ENCODE measurements at places on chromosomes 13 and 19.

DNA sequence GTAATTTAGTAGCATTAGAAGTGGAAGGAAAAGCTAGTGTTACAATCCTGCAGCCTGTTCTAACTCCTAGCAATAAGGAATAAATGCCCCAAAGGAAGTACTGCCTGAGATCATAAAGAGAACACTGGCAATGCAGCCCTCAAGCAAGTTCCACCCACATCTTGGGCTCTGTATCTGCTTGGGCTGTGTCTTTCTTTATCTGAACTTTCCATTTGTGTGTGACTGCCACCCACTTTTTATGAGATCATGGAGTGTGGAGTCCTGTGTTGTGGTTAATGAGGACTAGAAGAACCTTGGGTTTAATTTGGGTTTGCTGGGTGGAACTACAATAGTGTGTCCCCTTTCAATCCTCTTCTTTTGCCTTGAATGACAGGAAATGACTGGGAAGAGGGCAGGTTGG, 38.2 kb downstream of the RFXAP start:
- DNase-seq, result no peak

- no peak for DNase-seq
These were observed 42.0 kb upstream of the NFIC start for GRCh38 chr19:3324405-3324856.

DNA sequence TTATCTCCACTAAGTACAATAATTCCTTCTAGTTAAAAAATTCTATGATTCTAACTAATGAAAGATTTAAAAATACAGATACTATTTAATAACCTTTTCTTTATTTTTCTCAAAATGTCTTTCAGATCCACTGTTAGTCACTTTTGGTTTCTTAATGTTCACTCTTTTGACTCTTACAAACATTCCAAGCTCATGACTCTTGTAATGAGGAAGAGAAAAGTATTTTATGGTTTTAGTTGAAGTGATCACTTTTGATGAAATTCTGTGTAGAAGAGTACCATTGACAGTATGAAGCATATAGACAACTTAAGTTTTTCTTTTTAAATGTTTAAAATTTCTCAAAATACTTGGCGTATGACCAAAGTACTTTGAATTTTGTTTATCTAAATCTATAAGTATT, 27.8 kb downstream of the COG3 start:
- no peak for DNase-seq

GRCh38 chr13:93147298-93147645, 79.3 kb upstream of the GPC6 start:
- no peak for DNase-seq

- no peak for DNase-seq
These were observed 6.9 kb downstream of the MKNK2 start for GRCh38 chr19:2043961-2044708.

- DNase-seq, result peak; percentile 46
These were observed 104.2 kb upstream of the IPO5 start for GRCh38 chr13:97849305-97849704.

- DNase-seq, result no peak
These were observed 462 bp upstream of the MPHOSPH8 start for GRCh38 chr13:19632915-19633478.

DNA sequence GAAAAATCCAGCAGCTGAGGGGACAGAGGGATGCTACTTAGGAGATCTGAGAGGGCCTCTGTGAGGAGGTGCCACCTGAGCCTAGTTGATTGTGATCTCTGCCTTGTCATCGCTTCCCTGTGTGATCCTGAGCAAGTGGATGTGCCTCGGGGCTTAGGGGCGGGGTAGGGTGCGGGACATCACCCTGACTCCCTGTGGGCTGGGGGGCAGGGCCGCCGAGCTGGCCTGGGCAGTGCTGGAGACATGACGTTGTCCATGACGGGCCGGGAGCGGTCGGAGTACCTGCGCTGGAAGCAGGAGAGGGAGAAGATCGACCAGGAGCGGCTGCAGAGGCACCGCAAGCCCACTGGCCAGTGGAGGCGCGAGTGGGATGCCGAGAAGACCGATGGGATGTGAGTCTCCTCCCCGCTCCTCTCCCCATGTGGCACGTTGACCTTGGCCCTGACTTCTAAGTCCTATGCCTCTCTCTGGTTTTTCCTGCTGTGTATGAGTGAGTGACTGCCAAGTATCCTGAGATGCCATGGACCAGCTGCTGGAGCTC, 8.2 kb upstream of the INAFM1 start:
- DNase-seq, result no peak

GRCh38 chr13:107104631-107105030, 536.7 kb upstream of the ARGLU1 start:
- DNase-seq, result no peak

- no peak for DNase-seq
These were observed 39.0 kb upstream of the WASF3 start for GRCh38 chr13:26518451-26518959.

DNA sequence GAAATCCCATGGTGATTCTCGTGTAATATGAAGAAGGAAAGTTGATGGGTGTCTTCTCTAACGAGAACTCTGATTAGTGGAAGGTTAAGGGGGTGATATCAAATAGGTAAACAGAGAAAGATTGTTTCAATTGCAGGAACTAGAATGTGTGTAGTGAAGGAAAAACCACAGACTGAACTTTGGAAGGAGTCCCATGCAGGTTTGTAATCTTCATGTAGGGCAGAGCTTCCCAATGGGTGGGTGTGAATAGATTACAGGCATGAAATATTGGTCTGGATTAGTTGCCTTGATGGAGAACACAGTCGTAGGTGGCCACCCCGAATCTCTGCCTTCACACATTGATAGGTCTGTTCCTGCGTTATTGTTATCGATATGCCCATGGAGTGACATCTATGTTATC, 295.5 kb downstream of the KCNRG start:
- no peak for DNase-seq

DNA sequence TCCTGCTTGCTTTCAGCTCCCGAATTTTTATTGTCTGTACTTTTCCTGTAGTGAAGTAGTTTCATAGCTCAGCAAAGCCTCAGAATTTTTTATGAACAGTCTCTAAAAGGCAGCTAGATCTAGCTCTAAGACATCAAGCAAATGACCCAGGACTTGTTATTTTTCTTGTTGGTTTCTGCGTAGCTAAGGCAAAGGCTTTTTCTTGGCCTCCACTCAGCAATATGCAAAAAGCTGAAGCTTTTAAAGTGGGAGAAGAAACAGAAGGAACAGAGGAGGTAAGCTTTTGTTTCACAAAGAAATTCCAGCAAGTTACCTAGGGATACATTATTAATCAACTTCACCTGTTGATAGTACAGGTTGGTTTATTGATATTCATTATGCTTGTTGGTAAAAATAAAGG, 235.9 kb downstream of the PCDH20 start:
- no peak for DNase-seq

DNA sequence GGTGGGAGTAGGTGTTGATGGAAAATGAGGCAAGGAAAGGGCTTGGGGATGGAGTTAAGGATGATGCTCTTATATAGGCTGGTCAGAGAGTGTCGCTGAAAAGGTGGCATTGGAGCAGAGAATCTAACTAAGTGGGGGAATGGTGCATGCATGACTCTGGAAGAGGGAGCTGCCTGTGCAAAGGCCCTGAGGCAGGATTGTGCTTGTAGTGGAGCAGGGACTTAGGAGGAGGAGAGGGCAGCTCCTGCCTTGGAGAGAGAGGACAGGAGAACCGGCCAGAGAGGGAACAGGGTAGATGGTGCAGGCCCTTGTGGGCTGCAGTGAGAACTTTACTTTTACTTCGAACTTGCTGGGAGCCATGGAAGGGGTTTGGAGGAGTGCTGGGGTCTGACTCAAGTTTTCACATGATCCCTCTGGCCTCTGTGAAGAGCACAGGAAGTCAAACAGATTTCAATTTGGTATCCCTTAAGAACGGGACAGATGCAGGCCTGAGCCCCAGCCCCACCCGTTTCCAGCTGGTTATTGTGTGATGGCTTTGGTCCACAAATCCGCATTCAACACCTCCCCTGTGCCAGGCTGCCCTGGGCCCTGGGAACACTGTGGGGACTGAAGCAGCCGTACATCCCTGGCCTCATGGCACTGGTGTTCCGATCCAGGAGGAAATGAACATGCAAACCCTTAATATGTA, 7.0 kb downstream of the AP2A1 start:
- no peak for DNase-seq

GRCh38 chr13:32695602-32696250, 109.5 kb downstream of the PDS5B start:
- no peak for DNase-seq

GRCh38 chr19:16073481-16073880, 2.8 kb upstream of the TPM4 start:
- DNase-seq, result no peak

GRCh38 chr13:109821103-109821502, 34.7 kb upstream of the IRS2 start:
- DNase-seq, result peak; percentile 84

DNA sequence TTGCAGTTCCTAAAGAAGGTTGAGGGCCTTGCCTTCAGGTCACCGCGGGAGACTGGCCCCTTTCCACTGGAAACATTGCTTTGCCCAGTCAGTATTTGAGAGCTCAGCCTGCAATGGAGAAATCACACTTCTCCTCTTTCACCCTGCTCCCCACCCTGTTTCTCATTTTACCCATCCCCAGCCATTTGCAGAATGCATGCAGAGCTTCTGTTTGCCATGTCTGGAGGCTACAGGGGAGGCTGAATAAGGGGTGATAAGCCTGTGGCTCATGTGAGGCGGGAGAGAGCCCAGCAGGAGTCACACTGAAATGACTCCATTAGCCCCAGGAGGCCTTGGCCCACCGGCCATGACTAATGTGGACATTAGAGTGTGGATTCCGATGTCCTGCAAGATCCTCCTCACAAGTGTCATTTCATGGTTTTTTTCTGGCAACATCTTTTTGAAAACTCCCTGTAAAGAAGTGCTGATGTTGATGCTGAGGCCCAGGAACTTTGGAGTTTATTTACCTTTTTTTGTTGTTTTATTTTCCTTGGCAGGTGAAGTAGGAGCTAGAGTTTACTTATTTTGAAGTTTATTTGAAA, 6.3 kb downstream of the SPINT2 start:
- DNase-seq, result no peak

GRCh38 chr13:46132109-46132508, 27.3 kb upstream of the CPB2 start:
- DNase-seq, result no peak

- DNase-seq, result no peak
These were observed 315.6 kb downstream of the DLEU7 start for GRCh38 chr13:50527612-50528509.

DNA sequence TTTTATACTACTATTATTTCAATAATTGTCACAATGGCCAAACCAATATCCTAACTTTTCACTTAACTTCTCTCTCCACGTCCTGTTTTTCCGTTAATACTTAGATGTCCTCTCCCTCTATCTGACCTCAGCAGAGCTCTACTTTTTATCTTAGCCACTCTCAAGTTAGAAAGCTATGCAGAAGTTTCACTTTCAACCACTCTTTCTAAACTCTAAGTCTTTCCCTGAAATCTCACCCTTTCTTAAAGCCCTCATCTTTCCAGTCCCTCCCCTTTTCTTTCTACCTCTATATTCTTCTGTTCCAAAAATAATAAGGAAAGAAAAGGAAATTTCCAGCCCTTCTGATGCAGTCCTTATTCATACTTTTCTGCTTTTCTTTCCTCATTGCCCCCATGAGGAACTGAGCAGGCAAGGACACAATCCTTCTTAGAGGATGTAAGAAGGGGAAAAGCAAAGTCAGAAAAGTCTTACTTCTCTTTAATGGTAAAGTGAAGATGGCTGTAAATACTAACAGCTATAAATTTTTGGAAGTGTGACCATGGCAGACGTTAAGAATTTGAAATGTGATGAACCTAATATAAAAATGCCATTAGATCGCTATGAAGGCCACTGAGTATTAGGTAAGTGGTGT, 23.0 kb downstream of the FAM216B start:
- DNase-seq, result no peak

DNA sequence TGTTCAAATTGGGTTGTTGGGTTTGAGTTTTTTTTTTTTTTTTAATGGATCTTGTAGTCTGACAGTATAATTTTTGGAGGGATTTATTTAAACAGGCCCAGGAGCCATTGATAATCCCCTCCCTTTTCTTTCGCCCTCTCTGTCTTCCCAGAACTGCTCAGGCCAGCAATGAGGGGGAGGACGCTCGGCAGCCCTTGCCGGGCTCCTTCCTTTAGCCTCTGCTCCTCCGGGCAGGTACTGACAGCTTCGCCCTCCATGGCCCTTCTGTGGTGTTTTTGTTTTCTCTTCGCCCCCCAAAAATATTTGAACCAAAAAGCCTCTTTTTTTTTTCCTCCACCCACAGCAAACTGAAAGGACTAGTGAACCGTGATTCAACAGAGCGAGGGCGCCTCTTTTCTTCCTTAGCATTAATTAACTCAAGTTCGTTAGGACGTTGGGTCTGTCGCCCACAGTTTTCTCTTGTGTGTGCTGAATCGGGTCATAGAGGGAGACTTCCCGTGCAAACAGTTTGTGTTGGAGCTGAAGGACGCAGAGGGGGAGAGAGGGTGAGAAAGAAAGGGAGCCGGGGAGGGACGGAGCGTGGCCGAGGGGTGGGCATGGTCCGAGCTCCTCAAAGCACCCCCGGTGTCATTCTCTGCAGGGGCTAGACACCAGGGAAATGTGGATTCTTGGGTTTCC, 21.5 kb downstream of the NFIX start:
- no peak for DNase-seq

DNA sequence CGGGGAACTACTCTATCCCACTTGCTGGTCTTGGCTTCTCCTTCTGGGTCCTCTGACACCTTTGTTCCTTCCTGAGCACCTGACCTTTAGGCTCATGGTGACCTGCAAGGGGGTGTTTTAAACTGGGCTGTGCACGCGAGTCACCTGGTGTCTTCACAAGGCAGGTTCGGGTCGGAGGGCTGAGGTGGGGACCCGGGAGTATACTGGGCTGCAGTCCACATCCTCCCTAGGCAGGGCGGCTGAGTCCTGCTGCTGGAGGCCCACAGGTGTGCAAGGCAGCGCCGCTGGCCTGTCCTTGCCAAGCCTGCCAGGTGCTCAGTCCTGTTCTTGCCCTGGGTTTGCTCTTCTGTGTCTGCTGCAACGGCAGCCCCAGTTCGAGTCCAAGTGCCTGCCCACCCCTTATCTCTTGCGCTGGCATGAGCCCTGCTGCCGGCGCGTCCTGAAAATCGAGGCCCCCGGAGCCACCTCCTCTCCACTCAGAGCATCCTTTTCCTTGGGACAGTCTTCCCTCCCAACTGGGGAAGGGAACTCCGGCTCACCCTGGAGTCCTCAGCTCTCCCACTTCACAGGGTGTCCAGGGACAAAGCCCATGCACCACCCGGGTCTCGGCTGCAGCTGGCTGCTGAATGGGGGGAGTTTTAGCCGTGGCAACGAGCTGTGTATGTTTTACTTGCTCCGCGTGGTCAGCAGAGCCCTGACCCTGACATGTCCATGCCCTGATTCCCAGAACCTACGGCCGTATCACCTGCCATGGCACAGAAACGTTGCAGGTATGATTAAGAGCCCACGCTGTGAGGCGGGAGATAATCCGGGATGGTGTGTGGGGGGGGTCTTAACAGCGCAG, 193.5 kb downstream of the TEX29 start:
- DNase-seq, result no peak

DNA sequence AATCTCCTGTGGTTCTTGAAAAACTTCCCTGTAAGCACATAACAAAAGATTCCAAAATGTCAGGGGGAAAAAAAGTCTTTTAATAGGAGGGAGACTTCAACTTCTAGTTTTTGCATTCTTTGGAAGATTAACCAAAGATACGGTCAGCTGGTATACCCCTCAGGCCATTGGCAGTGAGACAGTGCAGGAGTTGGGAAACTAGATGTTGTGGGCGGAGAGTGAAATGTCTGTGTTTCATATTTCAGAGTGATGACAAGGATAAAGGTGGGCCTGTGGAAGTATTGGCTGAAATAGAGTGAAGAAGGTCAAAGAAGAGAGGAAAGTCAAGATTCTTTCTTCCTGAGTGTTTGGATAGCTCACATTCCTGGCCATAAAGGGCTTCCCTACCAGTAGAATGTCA, 40.8 kb downstream of the CYP2B6 start:
- DNase-seq, result no peak
